ENCODE measurements at places on chromosomes 2 and 18.

- DNase-seq = no peak
These were observed 66.9 kb upstream of the DLX2 start for GRCh38 chr2:172169611-172170010.

- no peak for DNase-seq
These were observed 29.5 kb upstream of the CHMP1B start for GRCh38 chr18:11821643-11822237.

DNA sequence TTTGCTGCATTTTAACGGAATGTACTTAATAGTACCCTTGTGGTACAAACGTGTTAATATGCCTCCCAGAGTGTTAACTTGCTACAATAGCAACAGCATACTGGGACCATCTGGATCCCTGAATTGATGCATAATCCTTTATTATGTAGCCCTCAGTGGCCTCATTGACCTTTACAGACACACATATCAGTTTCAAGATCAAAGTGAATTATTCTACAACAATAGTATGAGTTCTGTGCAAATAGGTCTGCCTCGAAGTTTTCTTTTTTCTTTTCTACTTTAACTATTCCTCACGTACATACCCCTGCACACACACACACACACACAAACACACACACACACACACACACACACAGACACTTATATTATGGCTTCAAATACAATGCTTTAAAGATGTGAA, 1622.1 kb downstream of the LRP1B start:
- DNase-seq = no peak

DNA sequence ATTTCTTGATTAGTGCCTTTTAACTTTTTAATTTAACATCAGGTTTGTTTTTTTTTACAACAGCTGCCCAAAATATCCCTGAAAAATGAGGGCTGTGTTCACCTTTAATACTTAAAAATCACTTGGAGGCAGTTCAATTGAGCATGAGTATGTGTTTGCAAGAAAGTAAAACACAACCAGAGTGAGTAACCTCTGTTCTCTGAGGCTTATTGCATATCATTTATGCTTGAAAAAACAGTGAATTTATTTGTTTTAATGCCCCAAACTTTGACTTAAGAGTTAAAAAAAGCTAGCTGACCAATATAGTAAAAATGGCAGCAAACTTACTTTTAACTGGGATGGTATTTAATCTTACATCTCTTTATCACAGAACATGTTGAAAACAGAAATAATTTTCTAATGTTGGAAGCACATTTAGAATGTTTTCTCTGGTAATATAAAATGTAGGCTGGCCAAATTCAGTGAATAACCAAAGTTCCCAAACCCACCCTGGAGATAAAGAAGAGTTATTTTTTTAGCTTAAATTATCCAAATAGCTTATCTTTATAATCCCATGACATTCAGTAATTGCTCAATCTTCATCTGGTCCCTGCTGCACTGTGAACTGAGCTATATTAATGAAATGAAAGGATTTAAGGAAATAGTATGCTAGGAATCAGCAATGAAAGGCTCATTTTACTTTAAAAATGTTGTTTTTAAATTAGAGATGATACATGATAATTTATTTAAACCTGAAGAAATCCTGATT, 24.8 kb upstream of the EFEMP1 start:
- no peak for DNase-seq

DNA sequence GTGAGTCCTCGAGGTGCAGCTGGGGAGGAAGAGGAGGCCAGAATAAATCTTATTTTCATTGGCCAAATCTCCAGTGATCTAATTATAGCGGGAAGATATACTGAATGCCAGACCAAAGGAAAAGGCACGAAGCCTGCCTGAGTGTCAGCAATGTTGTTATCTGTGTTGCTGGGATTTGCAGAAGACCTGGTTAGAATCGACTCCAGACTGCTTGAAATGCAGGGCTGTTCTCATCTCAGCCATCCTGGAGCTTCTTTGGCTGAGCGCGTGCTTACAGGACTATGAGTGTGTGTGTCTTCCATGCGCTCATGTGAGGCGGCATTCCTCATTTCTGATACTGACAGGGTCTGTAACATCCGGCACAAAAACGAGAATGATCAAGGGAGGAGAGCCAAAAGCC, 81.2 kb downstream of the TSN start:
- DNase-seq = no peak

- DNase-seq = no peak
These were observed 41.7 kb downstream of the ZDBF2 start for GRCh38 chr2:206316141-206316540.

DNA sequence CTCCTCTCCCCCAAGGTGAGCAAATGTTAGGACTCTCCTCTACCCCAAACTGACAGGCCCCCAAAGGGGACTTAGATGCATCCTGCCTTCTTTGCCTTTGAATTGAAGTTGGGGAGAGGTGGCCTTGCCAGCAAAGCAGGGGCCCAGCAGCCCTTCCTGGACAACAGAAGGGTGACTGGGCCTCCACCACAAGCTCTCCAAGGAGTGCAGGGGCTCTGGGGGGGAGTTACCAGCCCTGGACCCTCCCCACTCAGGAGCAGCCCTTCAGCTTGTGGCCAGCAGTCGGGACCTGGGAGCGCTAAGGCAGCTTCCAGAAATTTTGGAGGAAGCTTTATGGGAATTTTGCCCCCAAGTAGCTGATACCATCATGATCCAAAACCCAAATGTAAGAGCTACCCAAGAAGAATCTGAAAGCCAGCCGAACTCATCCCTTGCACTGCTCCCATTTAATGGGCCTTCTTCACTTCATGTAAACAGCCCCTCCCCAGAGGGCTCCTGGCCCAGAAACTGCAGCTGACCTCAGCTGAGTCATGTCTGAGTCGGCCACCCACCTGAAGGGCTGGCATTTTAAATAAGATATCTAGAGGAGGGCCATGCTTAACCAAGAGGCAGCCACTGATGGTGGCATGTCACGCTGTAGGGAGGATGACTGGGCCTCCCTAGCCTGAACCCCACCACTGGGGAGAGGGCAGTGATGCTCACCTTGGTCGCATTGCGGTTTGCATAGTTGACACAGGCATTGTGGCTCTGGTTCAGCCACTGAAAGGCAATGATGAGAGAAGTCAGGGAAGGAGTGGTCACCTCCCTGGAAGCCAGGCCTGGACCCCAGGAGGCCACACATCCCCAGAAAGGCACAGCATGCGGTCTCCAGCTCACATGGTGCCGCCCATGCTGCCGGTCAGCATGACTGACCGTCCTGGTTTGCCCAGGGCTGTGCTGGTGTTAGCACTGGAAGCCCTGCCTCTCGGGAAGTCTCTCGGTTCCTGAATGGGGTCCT, 71.5 kb downstream of the SFXN5 start:
- DNase-seq = no peak

All from DMS 273 treated with DMSO at 0.1 percent for 48 hours (cell line).